ENCODE measurements at places on chromosomes 11 and 22. TPM values are rescaled to one million over a fixed set of nuclear protein-coding genes. Genes with fewer than 3 reads are reported as not detected.

The DNHD1 gene
- polyA plus RNA-seq, result 1.9 TPM

The C11orf86 gene
- polyA plus RNA-seq, result 0.10 TPM

The MYBPC3 gene
- 1.9 TPM for polyA plus RNA-seq

The C11orf24 gene
- 39.1 TPM for polyA plus RNA-seq

The IFT27 gene
- polyA plus RNA-seq, result 9.5 TPM

The CD248 gene
- 3.1 TPM for polyA plus RNA-seq

The TREH gene
- 7.2 TPM for polyA plus RNA-seq

The TEX12 gene
- not detected for polyA plus RNA-seq

The PRODH gene
- polyA plus RNA-seq, result 1.5 TPM

The PGA3 gene
- polyA plus RNA-seq, result 2.5 TPM

The FOSL1 gene
- polyA plus RNA-seq, result 1.6 TPM

The DERL3 gene
- polyA plus RNA-seq, result 6.1 TPM

The MGAT3 gene
- 0.26 TPM for polyA plus RNA-seq

The SDF2L1 gene
- 16.7 TPM for polyA plus RNA-seq

The PANX3 gene
- polyA plus RNA-seq, result not detected

The KCTD14 gene
- polyA plus RNA-seq, result 1.0 TPM

Data from aorta (tissue), 5 donors.